ENCODE measurements at places on chromosomes 6 and 20.

- no peak for DNase-seq
Observed at GRCh38 chr6:169809386-169809785, 58.0 kb downstream of the ERMARD start.

GRCh38 chr6:37913210-37913609 is 93.7 kb downstream of the ZFAND3 start:
- no peak for DNase-seq

DNA sequence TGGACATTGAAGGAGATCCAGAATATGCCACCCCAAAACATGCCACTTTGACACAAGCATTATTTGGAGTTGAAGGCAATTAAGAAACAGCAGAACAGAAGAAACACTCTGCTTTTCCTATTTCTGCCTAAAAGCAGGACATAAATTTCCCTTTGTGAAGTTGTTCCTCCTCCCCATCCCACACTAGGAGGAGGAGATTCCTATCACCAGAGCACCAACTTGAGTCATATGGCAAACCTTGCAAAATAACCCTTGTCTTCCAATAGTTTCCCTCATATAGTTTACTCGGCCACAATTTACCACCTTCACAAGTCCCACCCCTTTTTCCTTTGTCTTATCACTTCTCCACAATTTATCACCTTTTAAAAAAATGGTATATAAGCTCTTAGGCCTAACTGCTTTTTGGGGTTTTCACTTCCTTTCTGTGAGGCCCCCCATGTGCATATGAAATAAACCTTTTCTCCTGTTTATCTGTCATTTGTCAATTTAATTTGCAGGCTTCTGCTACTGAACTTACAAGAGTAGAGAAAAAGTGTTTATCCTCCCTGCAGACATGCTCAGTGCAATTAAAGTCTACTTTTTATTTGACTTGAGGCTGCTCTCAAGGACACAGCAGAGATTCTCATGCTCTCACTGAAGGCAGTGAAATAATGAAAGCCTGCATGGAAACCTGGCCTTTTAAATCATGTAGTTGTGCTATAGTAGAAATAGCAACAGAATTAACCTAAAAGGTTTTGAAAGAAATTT is 2.8 kb upstream of the RAB23 start:
- no peak for DNase-seq

DNA sequence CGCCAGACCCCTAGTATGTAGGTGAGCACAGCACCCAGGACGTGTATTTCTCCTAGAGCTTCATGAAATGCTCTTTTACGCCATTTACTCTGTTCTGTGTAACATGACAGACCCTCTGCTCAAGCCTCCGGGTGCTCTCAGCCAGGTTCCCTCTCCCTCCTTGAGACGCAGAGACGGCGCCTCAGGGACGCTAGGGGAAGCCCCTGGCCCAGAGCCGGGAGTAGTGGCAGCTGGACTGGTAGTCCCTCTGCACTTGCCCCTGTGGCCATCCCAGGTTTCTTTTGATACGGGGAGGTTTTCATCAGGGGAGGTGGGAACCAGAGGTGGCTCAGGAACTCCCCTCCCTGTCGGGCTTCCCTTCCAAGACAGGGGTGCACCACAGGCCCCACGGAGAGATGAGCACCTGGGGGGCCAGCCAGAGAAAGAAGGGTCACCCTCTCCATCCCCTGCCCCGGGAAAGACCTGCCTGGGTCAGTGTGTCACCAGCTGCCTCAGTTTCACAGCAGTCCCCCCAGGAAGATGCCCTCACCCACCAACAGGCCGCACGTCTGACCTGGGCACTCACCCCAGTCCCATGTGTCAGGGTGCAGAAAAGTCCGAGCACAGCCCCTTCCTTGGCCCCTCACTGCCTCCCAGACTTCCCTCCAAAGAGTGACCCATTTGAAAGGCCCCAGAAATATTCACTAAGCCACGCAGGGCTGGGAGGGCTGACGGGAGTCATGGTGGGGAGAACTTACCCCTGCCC is 58.1 kb upstream of the AFDN start:
- DNase-seq: no peak

DNA sequence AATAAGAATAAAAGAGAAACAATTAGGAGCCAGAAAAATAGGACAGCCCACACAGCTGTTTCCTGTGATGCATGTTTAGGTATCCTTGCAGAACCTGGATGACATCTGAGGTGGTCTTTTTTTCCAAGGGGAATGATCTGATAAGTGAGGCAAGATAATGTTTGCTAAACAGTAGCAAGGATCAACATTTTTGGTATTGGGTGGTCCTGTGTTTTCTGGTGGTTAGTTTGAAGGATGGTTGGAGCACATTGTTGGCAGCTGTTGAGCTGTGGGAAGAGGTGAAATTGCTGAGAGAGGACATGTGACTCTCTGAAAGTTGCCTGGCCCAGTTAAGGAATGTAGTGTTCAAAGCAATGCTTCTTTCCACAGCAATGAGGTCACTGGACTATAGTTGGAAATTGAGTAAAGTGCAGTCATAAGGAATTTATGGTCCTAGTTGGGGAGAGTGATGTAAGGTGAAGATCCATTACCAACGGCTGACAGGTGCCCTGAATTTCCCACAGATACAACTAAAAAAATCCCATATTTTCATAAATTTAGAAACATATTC is 270.2 kb upstream of the IMPG1 start:
- no peak for DNase-seq

- DNase-seq: no peak
Observed at GRCh38 chr6:35183281-35183680, 30.5 kb upstream of the SCUBE3 start.

GRCh38 chr6:165891320-165891719 is 228.3 kb upstream of the PDE10A start:
- DNase-seq: no peak

GRCh38 chr6:46323312-46323965 is 152.7 kb upstream of the ENPP5 start:
- peak; percentile 23 for DNase-seq

- DNase-seq: no peak
Observed at GRCh38 chr6:101110814-101111213, 229.7 kb upstream of the ASCC3 start.

DNA sequence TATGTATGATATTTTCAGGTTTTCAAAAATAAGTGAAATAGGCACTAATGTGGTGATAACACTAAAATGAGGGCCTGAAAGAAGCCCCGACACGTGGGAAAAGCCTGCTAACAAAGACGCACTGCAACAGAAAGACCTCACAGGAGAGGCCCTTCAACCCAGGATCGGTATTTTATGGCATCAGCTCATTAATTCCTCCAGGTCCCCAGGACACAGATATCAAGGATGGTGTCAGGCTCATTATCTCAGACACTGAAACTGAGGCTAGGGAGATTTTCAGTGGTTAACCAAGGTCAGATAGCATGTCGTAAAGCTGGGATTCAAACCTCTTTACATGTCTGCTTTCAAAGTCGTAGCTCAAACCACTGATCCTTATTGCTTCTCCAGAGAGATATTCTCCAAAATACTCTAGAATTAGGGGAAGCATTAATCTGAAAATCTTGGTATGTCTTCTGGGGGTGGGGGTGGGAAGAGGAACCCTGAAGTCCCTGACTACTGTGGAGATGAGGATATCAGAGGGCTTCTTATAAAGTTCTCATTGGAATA is 64.1 kb downstream of the PPP1R3G start:
- DNase-seq: no peak

DNA sequence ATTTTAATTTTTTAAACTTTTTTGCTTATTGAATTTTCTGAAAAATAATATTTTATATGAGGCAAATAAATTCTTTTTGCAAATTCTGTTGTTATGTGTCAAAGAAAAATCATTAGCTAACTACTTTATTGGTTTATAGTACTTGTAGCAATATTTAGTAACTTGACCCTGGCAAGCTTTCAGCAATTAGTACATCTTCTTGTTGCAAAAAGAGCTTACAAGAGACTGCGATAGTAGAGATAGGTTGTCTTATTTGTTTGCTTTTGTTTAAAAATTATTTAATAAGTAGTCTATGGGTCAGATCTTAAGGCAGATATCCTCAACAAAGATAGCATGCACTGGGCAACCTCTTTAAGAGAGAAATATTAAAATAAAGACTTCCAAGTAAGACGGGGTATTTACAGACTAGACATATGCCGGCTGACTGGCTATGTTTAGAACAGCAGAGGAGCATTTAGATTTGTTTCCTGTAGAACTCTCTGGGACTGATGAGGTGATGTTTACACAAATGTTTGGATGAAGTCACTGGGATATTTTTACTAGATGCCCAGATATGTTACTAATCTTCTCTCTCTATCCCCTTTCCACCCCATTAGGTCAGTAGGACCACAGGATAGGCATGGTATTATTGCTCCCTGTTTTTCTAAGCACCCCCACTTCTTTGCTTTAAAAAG is 25.0 kb downstream of the VGLL2 start:
- DNase-seq: no peak

GRCh38 chr20:25005220-25005619 is 12.7 kb upstream of the APMAP start:
- DNase-seq: no peak

- DNase-seq: no peak
Observed at GRCh38 chr20:38168791-38169589, 3.9 kb upstream of the TGM2 start.

DNA sequence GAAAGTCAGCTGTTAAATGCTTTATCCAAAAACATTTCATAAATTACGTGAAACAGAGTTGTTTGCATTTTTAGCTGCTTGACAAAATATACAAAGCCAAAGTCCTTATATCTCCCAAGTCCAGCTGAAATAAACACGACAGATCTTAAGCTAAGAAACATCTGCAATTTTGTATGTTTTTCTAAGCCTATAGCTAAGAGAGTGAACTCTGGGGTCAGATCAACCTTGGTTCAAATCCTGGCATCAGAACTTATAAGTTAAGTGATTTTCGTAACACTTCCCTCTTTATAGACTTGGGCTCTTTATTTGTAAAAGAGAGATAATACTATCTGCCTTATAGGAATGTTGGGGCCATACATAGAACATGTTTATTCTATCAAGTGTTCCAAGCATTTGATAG is 176.7 kb downstream of the PTPRK start:
- no peak for DNase-seq

DNA sequence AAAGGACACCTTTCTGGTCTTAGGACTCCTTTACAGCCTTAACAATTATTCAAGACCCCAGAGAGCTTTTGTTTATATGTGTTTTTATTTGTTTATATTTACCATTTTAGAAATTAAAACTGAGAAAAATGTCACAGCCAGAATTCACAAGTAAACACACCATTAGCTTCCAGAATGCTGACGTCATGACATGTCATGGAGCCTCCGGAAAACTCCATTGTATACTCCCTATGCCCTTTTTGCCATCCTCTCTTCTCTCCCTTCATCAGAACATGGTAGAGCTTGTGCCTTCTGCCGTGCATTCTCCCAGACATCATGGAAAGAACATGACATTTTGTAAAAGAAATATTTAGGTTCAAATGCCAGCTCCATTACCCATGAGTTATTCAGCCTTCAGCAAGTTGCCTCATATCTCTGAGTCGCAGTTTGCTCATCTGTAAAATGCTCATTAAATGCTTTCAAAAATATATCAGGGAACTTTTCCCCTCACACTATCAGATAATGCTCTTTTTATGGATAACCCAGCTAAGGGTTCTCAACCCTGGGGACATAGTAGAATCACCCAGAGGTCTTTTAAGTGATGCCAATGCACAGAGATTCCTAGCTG is 27.8 kb downstream of the TNFAIP3 start:
- no peak for DNase-seq

DNA sequence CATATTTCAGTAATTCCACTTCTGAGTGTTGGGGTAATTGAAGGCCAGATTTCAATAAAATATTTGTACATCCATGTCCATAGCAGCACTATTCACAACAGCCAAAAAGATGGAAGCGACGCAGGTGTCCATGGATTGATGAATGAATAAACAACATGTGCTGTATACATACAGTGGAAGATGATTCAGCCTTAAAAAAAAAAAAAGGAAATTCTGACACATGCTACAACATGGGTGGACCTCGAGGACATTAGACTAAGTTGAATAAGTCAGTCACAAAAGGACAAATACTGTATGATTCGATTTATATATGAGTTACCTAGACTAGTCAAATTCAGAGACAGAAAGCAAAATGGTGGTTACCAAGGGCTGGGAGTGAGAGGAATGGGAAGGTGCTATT is 57.2 kb downstream of the TRAM2 start:
- DNase-seq: no peak

DNA sequence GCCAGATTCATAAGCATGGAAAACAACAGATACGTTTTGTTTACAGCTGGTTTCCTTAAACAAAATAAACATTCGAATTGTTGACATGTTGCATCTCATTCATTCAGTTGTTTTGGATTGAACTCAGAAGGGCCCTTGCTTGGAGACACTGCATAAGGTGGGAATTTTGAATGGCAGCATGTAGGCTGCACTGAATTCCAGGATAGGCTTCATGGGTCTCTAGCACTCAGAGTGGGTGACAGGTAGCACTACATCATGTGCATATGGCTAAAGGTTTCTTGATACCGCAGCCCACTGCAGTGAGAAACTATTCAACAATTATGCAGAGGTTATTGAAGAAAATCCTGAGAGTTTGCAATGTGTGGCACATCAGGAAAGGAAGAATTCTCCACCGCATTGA is 1.6 kb downstream of the BEND6 start:
- DNase-seq: no peak

- DNase-seq: no peak
Observed at GRCh38 chr6:137256350-137257103, 37.3 kb upstream of the IFNGR1 start.

DNA sequence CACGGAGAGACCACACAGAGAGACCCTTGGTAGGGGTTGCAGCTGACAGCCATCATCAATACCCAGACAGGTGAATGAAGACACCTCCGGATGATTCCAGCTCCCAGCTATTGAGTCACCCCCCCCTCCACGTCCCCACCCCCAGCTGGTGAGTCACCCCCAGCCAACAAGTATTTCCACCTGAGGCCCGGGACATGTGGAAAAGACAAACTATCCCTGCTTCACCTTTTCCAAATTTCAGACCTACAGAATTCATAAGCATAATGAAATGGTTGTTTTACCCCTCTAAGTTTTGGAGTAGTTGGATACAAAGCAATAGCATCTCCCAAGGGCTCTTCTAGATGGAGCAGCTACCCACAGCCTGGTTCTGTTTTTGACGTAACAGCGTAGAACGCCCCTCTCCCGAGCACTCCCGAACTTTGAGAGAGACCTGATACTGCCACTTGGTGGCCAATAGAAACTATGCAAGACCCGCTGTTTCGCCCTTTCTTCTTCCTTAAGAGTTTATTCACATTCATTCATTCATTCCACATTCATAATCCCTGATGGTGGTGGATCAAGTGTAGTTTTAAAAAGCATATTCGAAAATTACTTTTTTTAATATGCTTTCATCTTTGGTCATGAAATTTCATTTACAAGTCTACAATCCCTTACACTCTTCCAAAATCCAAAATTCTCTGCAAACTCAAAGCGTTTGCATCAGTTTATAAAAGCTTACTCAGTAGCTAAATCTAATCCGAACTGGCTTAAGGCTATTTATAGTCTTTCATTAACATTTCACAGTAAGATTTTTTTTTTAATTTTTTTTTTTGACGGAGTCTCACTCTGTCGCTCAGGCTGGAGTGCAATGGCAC is 15.1 kb upstream of the PPP1R16B start:
- peak; percentile 48 for DNase-seq

GRCh38 chr6:111030008-111031007 is 48.5 kb downstream of the RPF2 start:
- no peak for DNase-seq

Data from CD4-positive, alpha-beta T cell treated with Interleukin-2 at 100 ng/mL for 4 hours (primary cell).